ENCODE measurements at places on chromosomes 6 and 20.

DNA sequence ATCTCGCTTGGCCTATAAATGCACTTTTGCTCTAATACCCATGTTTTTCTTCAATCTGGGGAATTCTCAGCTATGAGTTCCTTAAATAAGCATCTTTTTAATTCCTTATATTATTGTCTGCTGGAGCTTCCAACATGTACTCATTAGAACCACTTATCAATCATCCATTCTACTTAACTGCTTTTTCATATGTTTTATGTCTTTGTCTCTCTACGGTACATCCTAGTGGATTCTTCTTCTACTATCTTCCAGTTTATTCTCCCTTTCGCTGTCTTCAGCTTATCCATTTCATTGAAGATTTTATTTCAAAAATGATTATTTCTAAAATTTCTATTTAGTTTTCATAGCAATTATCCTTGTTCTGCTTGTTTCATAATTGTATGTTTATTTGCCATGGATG lies 12.4 kb upstream of the ZSCAN16 start:
- DNase-seq, result no peak

- DNase-seq, result no peak
These were observed at the start of gene EBF4 for GRCh38 chr20:2692036-2692885. Gene EBF4, plus strand, starts transcription at chr20:2692780. Its CDS starts 866 bp downstream, at chr20:2693646.

GRCh38 chr6:158557927-158558326 lies 2.0 kb upstream of the TMEM181 start:
- DNase-seq, result no peak

- DNase-seq, result no peak
These were observed 18.2 kb downstream of the WRNIP1 start for GRCh38 chr6:2783188-2783963.

DNA sequence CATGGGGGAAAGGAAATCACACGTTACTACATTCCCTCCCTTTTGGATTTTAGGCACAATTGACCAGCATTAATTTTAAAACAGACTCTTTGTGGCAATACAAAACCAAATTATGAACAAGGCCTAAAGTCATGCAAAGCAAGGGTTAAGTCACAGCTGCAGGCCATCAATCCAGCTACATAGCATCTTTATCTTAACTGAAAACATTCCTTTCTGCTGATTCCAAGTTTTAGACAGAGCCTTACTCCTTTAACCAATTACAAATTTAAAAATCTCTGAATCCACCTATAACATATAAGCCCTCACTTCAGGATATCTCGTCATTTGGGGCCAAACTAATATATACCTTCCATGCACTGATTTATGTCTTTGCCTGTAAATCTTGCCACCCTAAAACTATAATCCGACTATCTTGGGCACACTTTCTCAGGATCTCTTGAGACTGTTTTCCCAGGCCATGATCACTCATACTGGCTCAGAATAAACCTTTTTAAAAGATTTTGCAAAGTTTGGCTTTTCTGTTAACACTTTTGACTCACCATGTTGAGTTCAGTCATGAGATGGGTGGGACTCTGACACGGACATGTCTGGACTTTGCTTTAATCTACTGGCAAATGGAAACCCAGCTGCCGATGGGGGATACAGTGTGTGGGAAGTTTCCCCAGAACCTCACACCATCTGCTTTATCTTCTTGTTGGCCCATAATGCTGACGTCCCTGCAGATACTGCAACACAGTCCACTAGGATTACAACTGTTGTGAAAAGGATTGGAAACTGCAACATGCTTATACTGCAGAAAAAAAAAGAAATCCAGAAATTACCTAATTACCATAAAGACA lies 757.0 kb downstream of the PTPRT start:
- DNase-seq, result no peak

GRCh38 chr6:98454809-98455322 lies 379.5 kb upstream of the POU3F2 start:
- DNase-seq, result no peak

- DNase-seq, result no peak
These were observed 269.1 kb upstream of the FOXQ1 start for GRCh38 chr6:1042583-1043457.

DNA sequence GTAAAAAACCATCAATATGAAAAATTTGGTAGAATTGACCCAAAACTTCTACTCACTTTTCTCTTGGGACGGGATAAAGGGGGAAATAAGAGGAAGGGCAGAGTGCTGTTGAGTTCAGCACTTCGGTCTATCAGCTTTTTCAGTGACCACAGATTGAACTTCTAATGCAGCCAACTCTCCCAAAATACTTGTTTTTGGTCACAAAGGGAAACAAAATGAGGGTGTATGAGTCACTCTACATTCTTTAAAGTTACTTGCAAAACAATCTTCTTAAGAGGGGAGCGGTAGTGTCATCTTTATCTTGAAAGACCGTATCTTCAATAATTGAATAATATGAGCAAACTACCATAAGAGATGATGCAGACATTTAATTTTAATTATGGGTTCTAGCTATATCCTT lies 661.3 kb downstream of the CD109 start:
- no peak for DNase-seq

GRCh38 chr6:11317885-11318771 lies 85.7 kb upstream of the NEDD9 start:
- DNase-seq, result peak; percentile 76

Data from MV-4-11 (cell line).